ENCODE measurements at places on chromosomes 6 and 20.

- DNase-seq, result peak; percentile 51
These were observed 25.0 kb downstream of the HEBP2 start for GRCh38 chr6:138428944-138429598.

- DNase-seq, result no peak
These were observed 259.0 kb downstream of the FOXC1 start for GRCh38 chr6:1868561-1869261.

- no peak for DNase-seq
These were observed 69.7 kb downstream of the CBLN4 start for GRCh38 chr20:55935448-55936208.

- DNase-seq, result no peak
These were observed 812.8 kb upstream of the SLC35B3 start for GRCh38 chr6:9248133-9248532.

GRCh38 chr6:138406443-138406842 lies 2.4 kb downstream of the HEBP2 start:
- DNase-seq, result no peak

- peak; percentile 74 for DNase-seq
These were observed 120.9 kb downstream of the COL12A1 start for GRCh38 chr6:75084872-75085381.

- DNase-seq, result no peak
These were observed 27.9 kb upstream of the RTF2 start for GRCh38 chr20:56440346-56441007.

DNA sequence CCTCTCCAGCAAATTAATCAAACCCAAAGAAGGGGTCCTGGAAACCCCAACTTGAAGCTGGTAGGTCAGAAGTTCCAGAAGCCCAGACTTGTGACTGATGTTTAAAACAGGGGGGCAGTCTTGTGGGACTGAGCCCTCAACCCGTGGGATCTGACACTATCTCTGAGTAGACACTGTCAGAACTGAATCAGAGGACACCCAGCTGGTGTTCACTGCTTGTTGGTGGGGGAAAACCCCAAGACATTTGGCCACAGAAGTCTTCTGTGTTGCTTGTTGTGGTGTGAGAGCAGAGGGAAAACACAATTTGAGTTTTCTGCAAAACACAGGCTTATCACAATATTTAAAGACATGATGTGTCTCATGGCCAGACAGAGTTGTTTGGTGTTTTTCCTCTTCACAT lies 29.9 kb downstream of the KIF13A start:
- no peak for DNase-seq

DNA sequence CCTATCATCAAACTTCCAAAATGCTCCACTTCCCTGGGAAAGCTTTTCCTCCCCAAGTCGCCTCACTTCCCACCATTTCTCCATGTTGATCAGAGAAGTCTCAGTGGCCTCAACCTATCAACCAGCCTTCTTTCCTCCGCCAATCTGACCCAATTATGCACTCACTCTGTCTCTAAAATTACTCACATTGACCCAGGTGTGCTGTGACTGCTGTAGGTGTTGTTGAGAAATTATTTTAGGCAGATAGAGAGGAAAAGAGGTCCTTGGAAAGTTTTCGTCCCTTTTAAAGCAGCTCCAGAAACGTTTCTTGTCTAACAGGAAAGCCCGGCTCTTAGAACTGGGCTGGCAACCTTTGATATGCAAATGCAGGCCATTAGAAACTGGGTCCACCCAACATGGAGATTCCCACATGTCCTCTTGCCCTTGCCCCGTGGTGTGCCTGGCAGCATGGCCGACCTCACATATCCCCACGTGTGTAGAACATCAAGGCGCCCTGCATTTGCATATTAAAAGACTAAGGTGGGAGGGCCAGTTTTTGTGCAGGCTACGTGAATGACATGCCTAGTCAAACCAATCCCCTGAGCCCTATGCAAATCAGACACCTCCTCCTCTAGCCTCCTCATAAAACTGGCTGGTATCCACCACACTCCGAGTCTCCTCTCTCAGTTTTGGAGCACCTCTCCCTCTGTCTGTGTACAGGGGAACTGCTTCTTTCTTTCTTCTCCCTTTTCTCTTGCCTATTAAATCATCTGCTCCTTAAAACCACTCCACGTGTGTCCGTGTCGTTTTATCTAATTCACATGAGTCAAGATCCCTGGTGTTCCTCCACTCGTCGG lies 12.9 kb downstream of the IPCEF1 start:
- peak; percentile 82 for DNase-seq

- no peak for DNase-seq
These were observed 679.5 kb downstream of the KHDRBS2 start for GRCh38 chr6:61606500-61606899.

DNA sequence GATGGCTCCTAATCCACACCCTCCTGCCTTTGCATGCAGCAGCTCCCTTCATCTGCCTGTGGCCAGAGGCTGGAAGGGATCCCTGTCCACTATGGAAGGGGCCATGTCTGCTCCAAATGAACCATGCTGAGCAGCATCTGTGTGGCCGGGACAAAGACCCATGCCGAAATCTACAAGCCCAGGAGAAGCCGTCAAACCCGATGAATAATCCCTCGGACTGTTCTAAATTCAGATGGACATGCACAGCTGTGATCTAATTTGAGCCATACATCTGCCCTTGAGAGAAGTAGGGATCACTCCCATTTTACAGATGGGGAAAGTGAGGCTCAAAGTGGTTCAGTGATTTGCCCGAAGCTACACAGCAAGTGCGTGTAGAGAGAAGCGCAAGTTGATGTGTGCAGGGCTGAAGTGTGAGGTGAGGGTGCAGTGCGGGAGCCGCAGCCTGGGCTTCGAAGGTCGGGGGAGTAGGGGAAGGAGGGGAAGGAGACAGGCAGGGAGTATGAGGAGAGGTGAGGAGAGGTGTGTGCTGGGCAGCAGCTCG lies 22.6 kb upstream of the CDH22 start:
- no peak for DNase-seq

DNA sequence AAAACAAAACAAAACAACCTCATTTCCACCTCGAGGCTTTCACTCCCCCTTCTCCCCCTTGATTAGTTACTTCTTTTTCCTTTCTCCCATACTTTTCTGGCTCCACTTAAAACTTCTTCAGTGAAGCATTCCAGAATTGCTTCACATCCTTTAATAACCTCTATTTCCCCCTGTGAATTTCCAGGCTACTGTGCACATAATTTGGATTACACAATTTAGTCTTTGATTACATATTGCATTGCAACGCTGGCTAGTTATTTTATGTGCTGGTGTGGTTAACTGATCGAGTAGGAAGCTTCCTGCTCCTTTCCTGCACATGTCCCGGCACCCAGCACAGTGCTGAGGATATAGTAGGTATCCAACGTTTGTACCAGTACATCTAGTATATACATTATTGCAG lies 28.1 kb upstream of the EEF1E1 start:
- DNase-seq, result no peak

DNA sequence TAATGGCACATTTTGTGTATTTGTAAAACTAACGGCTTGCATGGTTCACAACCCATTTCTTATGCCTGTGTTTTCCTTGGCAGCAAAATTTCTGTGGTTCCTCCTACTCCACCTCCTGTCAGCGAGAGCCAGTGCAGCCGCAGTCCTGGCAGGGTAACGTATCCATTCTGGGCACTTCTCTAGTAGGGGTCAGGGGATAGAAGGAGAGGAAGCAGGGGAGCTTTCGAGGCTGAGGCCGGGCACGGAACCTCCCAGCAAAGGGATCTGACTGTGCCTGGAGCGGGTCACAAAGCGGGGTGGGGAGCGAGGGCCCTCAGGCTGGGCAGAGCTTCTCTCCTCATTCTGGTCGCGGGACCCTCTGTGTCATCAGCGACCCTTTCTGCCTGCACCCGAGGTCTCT lies 58.4 kb downstream of the SYTL3 start:
- DNase-seq, result peak; percentile 67

GRCh38 chr6:19880066-19880465 lies 42.9 kb downstream of the ID4 start:
- peak; percentile 32 for DNase-seq

DNA sequence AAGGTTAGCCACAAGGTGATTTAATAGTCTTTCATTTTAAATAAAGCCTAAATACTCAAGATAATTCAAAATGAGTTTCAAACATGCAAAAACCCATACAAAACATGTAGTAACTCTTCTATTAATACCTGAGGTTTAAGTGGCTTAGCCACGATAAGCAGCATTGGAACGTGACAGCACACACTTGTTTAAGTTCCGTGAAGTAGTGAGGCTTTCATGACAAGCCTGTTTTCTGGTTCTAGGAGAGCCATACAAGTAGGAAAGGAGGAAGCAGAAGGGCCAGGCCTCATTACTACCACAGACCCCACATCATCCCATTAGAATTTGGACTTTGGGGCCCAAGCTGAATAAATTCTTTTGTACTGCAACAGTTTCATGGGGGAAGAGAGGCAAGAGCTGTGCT lies 54.3 kb upstream of the PRND start:
- DNase-seq, result no peak

DNA sequence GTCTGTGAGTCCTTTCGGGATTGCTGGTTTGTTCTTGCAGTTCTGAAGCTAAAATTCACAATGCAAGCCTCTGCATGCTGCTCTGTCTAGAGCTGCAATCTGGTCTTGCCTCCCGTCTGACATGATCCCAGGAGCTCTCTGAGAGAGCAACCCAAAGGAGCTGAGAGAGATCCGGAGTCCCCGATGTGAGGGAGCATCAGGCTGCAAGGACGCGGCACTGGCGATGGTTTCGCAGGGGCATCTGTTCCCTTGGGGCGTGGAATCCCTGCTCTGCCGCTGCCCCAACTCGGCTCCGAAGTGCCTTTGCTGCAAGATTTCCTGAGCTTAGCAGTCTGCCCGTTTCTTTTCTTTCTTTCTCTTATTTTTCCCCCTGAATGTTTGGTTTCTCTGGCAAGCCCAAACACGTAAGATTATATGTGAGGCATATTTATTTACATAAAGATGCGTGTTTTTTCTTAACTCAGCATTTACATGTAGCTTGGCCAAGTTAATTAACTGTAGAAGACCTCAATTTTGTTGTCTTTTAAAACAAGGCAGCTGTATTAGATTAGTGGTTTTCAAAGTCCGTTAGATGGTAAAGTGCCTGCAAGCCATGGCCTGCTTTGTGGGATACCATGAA lies 873.0 kb downstream of the KIF16B start:
- DNase-seq, result no peak

GRCh38 chr6:26754212-26754611 lies 94.7 kb upstream of the ZNF322 start:
- no peak for DNase-seq

GRCh38 chr6:118506071-118506638 lies 41.9 kb upstream of the PLN start:
- DNase-seq, result no peak

GRCh38 chr20:32564921-32565734 lies 20.0 kb downstream of the NOL4L start:
- DNase-seq, result no peak

DNA sequence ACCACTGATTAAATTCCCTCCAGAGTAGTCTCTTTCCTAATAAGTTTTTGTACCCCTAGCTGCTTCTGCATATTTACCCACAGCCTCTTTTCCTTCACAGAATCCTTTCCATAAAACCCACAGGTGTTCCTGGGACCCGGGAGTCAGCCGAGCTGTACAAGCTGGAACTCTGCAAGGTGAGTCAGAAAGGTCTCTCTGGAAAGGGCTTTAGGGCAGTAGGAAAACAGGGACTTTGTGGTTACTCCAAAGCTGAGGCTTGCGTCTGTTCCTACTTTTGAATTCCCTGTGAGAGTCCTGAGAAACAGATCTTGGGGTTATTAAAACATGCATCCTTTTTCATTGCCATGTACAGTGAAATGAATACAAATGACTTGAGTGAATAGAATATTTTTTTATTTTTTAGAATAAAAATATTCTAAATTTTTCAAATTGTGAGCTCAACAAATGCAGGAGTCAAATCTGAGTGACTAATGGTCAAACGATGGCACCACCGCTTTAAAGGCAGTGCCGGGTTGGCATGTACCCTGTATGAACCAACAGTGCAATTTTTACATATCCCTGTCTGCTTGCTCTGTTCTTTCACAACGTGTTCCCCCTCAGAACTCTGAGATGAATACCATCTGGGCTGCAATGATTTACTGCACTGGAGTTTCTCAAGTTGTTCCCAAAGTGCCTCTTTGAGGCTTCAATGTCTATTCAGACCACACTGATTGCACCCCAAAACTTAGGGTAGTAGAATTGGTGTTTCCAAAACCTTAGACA lies 78.4 kb downstream of the GFRAL start:
- DNase-seq, result no peak

DNA sequence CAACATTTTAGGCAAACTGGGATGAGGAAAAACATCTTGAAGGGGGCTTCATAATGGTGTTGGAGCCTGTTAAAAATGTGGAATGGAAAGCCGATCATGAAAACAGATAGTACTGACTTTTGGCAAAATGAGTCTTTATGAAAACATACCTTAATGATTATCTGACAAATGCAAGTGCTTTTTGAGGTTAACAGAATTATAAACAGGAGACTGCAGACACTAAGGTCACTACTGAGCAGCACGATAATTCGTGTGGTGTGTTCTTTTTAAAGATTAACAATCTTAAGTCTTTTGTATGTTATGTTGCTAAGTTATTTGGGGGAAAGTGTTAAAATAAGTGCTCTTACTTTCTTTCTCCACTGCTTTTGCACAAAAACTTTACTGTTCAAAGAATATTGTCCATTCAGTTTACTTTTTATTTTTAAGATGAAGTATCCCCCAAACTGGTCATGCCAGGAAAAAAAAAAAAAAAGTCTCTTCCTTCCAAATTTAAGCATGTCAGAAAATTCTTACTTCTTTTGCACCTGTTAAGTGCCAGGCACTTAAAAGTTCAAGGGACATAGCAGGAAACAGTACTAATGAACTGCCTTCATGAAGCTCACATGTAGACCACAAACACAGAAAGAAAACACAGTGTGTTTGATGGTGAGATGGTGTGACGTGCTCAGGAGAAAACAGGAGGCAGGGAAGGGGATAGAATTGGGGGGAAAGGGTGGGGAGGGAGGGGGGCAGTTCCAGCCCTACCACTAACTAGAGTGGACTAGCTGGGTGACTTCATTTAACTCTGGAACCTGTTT lies 73.2 kb downstream of the CDYL start:
- no peak for DNase-seq

DNA sequence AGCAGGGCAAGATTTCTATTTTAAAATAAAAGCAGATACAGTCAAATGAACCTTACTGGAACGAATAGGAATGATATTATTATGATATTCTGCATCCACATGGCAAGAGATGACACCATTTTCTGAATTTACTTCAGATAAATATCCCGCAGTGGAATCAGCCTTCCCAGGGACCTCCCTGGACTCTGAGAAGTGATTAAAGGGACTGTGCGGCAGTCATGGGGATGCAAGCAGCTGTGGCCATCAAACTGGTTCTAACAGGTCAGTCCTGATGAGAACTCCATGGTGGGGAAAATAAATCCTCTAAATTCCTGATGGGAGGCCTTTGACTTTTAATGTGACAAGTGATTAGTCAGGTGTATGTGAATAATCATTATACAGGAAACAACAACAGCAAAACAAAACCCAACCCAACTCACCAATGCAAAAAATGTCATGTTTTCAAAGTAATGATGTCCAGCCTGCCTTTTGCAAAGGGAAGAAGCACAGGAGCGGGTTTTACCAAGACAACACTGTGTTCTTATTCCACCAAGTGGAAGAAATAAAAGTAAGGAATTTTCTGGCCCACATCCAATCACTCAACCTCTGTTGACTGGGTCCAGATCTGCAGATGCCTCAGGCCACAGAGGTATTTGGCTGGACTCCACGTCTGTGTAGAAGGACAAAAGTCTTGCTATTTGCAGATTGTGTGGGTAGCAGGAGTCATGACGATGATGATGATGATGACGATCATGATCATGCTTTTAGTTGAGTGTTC lies 61.9 kb upstream of the CITED2 start:
- DNase-seq, result no peak

Measured in spinal cord (tissue), 10 donors.